PC-9 (cell line): ENCODE measurements at places on chromosomes 1 and 21. TPM values are rescaled to one million over a fixed set of nuclear protein-coding genes. Genes with fewer than 3 reads are reported as not detected.

The MYCL gene
- total RNA-seq = 3.8 and 6.2 TPM in 2 replicates

The HFM1 gene
- not detected in 2 replicates for total RNA-seq

The SPATA17 gene
- total RNA-seq = 2.9 and 8.9 TPM in 2 replicates

The KRTAP7-1 gene
- total RNA-seq = not detected in 2 replicates

The FMO5 gene
- total RNA-seq = 1.1 and 1.3 TPM in 2 replicates
